Amniotic stem cell (primary cell): ENCODE measurements at places on chromosomes 2 and 18.
A peak's percentile ranks its signal among the peaks of the same experiment; 100 is the strongest.

GRCh38 chr2:3151153-3151918, 226.3 kb downstream of the EIPR1 start:
- DNase-seq = no peak

GRCh38 chr2:19109518-19109917, 248.9 kb downstream of the OSR1 start:
- DNase-seq = no peak

DNA sequence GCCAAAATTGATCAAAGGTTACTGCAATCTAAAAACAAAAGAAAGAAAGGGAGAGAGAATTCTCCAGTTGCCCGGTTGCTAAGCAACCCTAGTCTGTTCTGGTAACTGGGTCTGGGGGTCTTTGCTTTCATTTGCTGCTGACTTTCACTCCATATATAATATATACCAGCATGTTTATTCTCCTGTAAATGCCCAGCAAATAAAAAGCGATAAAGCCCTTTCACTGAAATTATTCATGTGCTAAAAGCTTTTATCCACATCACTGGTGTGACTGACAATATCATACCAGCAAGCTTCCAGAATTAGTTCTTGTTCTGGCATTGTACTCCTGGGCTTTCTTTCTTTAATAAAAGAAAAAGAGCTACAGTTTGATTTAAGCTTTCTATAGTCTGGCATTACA, 75.5 kb upstream of the ST8SIA3 start:
- DNase-seq = no peak

GRCh38 chr2:151200844-151201243, 60.8 kb downstream of the RBM43 start:
- DNase-seq = no peak

- no peak for DNase-seq
These were observed 259.1 kb downstream of the TDRD15 start for GRCh38 chr2:21382701-21383520.

GRCh38 chr2:149428783-149429182, 98.4 kb downstream of the LYPD6 start:
- DNase-seq = no peak

GRCh38 chr2:151520976-151521375, 111.3 kb downstream of the RIF1 start:
- no peak for DNase-seq

GRCh38 chr2:45588158-45588829, 22.8 kb downstream of the SRBD1 start:
- no peak for DNase-seq

DNA sequence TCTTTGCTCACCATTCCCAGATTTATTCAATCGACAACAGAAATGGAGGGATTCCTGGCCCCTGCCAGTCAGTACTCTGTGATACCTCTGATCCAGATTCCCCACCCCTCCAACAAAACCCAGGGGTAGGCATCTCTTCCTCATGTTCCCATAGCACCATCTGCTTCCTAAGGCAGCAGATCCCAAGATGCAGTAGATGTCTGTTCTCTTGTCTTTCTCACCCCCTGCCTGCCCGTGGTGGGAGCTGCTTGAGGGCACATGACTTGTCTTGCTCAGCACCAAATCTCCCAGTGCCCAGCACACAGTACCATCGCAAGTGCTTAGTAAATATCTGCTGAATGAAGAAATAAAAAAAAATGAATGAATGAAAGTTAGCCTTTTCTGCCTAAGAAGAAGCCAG, 98.2 kb downstream of the ZBTB7C start:
- no peak for DNase-seq

GRCh38 chr2:241329669-241330615, 14.2 kb downstream of the SEPTIN2 start:
- DNase-seq = no peak

DNA sequence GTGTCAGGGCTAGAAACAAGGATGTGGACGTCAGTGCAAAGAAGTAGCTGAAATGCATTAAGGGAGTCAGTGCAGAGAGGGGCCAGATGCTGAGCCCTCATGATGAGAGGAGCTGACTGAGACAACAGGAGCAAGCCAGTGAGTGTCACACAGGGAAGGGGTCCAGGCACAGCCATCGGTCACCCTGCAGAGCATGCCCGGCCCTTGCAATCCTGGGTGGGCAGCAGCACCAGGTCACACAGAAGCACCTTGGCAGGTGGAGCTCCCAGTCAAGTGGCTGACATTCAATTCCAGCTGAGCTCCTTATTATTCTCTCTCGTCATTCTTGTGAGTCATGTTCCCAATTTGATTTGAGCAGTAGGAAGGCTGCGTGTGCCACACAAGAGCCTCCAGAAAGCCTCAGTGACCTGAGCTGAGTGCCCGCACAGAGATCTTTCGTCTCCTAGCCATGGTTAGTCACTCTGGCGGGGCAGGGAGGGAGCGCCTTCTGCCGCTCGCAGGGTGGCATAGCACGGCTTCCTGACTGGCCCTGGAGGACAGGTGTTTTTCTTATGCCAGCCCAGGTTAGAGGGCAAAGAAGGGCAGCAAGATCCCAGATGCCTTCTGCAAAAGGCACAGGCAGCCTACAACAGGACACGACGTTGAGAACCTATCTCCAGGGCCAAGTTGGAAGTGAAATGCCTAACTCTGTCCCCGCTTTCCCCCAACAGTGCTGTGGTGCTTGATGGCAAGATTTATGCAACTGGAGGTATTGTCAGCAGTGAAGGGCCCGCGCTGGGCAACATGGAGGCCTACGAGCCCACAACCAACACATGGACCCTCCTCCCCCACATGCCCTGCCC, 220.9 kb downstream of the ATAD2B start:
- no peak for DNase-seq

GRCh38 chr2:154173164-154173563, 301.4 kb downstream of the GALNT13 start:
- no peak for DNase-seq

DNA sequence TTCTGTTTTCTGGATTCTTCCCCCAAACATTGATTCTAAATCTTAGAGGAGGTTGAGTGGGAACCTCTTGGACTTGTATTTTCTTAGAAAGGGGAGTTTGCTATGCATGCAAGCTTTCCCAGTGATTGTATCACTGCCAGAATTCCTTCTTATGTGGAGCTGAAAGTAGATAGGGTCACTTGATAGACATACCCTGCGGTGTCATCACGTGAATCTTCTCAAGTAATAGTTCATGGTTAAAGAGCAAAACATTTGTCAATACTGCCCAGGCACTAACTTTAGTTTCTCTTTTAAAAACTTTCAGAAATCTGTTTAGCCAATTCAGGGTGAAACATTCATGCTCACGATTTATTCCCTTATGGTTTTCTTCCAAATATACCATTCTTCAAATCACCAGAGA, 6.4 kb downstream of the PMAIP1 start:
- no peak for DNase-seq

- DNase-seq = no peak
These were observed 93.9 kb downstream of the RHOB start for GRCh38 chr2:20540587-20541293.

DNA sequence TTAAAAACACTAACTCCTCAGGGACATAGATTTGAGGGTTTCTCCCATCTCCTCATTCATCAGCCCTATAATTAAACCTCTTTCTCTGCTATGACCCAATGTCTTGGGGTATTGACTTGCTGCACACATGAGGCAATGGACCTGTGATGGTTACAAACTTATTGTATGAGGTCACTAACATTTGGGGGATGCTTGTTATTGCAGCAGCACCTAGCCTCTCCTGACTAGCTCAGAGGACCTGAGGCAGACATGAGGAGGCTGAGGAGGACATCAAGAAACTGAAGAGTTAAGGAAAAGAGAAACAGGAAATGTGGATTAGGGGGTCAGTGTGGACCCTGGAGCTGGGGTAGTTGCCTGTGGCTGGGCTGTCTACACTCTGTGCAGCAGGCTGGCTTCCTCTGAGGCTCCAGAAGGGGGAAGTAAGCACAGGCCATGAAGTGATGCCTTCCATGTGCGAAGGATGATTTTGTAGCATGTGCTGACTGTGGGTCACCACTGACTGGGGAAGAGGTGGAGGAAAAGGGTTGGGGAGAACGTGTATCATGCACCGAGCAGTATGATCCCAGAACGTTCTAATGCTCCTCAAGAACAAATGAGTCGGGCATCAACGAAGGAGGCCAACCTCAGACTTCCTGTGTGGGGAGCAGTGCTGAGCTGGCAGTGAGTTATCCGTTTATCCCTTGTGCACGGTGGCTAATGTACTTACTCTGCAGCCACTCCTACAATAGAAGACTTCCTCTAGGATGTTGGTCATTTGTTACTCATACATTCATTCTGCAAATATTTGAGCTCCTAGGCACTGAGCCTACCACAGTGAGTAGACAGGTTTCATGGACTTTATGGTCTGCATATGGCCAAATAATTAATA, 42.1 kb upstream of the RFX8 start:
- DNase-seq = peak; percentile 50

- no peak for DNase-seq
These were observed 42.1 kb downstream of the TMEM200C start for GRCh38 chr18:5853253-5853652.
